Fibroblast of the aortic adventitia (primary cell): ENCODE measurements at places on chromosomes 1 and 21.

GRCh38 chr1:29691499-29691898 lies 455.2 kb downstream of the PTPRU start:
- no peak for DNase-seq

GRCh38 chr1:18899363-18900049 lies 2.8 kb downstream of the ALDH4A1 start:
- DNase-seq = no peak

DNA sequence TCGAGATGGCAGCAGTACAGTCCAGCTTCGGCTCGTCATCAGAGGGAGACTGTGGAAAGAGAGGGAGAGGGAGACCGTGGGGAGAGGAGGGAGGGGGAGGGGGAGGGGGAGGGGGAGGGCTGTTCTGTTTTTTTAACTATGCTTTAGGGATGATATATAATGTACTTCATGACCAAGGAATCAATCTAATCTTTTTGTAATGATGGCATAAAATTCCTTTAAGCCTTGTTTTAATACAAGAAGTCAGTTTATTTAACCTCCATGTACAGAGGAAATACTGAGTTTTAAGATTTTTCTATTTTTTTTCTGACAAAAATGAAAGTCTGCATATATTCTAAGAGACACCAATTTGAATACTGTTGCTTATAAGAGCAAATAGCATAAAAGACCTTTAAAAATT lies 41.9 kb downstream of the PTBP2 start:
- DNase-seq = no peak

GRCh38 chr1:151061704-151062103 lies 1.5 kb downstream of the MLLT11 start:
- DNase-seq = peak; percentile 15

- DNase-seq = peak; percentile 7
These were observed 509 bp downstream of the NVL start for GRCh38 chr1:224329484-224329841.

GRCh38 chr1:208990456-208990855 lies 593.1 kb upstream of the CAMK1G start:
- DNase-seq = no peak

- DNase-seq = no peak
These were observed 2.2 kb downstream of the SLC30A2 start for GRCh38 chr1:26043765-26044164.

- DNase-seq = no peak
These were observed 235.2 kb upstream of the IRF2BP2 start for GRCh38 chr1:234845097-234845660.

DNA sequence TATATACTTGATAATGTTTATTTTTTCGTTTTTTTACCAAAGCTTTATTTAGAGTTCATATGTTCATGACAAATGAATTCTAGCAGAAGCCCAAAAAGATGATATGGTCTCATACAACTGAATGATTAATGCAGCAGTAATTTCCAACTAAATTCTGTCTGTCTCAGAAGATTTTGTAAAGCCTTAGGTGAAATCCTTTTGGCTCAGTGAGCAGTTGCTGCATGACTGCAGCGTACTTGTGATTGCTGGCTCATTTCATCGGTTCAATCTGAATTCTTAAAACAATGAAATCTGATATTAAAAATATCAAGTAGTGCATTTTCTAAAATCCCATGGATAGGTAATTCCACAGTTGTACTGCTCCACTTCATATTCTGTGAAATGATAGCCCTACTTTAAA lies 73.2 kb downstream of the AK5 start:
- DNase-seq = peak; percentile 10

DNA sequence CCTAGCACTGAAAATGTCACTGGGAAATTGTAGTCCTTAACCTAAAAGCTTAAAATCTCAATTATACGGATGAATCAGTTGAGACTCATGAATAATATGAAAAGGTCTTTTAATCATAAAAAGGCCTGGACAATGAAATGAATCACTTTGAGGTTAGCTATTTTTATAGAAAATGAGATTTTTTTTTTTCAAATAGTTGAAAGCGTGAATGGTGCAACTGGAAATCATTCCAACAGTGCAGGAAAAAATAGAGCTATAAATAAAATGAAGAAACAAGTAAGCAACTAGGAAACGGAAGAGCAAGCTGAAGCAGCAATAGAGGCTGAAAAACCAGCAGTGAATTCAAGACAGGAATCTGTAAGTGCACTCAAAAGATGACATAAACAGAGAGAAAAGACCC lies 142.9 kb downstream of the BACH1 start:
- peak; percentile 32 for DNase-seq

GRCh38 chr1:219810451-219810850 lies 117.9 kb downstream of the SLC30A10 start:
- DNase-seq = peak; percentile 86

DNA sequence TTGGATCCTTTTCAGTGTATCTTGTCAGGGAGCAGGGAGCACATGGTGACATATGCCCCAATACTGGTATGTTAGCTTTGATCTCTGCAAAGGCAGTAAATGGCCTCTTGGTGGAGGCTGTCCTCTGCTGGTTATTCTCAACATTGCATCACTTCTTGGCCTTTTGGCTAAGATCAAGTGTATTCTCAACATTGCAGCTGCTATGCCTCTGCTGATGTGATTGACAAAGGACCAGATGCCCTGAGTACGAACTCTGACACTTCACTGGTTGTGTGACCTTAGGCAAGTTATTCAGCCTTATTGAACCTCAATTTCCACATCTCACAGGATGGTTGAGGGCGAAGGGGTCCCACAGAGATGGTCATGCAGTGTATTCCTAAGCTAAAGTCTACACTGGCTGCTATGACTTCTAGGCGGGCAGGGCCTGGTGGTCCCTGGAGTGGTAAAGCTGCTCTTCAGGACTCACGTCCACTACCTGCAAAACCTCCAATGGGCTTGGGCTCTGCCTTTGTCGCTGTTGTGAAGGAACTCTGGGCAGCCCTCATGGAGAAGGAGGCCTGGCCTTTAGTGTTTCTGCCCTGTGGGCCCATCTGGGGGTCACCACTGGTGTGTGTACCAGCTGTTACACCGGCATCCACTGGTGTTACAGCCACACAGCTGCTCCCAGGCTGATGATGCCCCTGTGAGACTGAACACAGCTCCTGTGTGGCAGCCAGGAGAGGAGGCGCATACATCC lies 64.8 kb downstream of the DNTTIP2 start:
- DNase-seq = peak; percentile 90

DNA sequence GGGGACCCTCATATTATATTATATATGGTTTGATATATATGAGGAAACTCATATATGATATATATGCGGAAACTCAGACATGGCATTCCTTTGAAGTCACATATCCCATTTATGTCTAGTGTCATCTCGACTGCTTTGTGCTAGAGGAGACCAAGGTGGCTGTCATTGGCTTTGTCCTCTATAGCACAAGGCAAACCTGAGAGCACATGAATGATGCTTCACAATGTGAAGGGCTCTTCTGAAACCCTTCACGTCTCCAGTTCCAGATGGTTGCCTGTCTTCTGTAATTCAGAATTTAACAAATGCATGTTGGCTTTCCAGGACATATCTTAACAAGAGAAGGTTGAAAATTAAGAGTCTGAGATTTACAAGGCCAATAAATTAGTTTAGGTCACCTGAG lies 303.6 kb downstream of the BARHL2 start:
- no peak for DNase-seq

DNA sequence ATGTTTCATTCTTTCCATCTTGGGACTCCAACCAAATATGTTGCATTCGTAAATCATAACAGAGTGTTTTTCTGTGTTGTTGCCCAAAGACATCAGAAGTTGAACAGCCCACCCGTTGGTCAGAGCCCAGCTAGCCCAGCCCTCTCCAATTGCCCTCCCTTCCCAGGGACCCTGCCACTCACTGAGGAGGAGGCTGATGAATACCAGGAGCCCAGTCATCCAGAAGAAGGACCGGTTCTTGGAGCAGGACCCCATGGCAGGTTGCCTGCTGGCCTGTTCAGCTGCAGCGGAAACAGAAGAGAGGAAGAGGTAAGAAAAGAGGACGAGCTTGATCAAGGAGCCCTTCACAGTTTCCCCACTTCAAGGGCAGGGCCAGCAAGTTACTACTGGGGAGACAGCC lies 172.2 kb upstream of the ETV3 start:
- DNase-seq = peak; percentile 60

GRCh38 chr21:26842974-26843932 lies 2.0 kb downstream of the ADAMTS1 start:
- DNase-seq = peak; percentile 97

- DNase-seq = no peak
These were observed 73.7 kb downstream of the DMRTB1 start for GRCh38 chr1:53532912-53533311.

DNA sequence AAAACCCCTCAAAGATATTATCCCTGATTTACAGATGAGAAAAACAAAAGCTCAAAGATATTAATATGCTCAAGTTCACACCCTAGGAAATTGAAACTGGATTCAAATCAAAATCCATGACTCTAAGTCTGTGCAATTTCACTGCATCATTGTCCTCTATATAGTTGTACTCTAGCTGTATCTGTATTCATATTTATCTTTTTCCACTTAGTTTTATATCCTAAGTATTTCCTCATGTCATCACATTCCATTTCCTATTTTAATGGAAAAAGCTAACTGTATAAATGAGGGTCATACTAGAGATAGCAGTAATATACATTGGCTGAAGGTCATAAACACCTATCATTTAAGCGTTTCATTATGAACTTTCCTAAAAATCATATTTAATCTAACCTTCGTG lies 42.2 kb upstream of the RALGPS2 start:
- DNase-seq = peak; percentile 32

GRCh38 chr1:155301342-155301841 lies at the start of gene PKLR:
TSS of gene PKLR (minus strand) at chr1:155301438. CDS start at chr1:155301395, 43 bp downstream.
- DNase-seq = no peak

DNA sequence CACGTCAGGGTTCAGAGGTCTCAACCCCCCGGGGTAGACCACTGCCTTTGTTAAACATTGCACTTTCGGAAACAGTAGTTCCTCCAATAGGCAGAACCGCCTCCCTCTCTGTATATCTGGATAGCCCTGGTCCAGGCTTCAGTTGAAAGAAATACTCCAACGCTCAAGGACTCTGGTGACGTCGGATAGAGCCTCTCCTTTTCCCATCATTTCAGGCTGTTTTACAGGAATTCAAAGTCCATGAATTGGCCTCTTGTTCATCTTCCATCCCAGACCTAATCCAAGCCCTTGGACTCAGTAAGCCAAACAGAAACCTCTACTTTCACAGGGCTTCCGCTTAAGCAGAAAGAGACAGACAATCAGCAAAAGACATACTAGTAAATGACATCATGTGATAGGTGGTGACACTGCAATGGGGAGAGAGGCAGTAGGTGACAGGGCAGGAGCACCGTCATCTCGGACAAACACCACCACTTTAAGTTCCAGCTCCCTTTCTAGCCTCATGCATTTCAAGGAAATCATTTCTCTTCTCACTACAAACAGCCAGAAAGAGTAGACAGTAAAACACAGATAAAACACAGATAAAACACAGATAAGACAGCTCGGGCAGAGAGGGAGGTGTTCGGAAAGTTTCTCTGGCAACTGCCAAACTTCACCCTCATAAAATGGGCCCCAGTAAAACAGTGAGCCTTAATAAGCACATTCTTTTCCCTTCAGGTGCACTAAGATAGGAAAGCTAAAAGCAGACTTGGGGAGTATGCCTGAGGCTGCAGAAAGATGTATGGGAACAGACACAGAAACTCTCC lies 2.3 kb upstream of the PLA2G2A start:
- DNase-seq = no peak

DNA sequence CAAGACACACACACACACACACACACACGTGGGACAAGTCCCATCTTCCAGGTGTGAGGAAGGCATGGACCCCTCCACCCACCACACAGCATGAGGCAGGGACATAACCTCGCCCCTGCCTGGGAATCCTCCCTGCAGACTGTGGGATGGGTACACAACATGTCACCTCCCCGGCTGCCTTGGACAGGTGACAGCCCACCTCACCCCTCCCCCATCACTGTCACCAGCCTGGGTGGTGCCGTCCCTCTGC lies 40.7 kb downstream of the AHDC1 start:
- no peak for DNase-seq

- DNase-seq = peak; percentile 18
These were observed 651.0 kb downstream of the SMYD3 start for GRCh38 chr1:245855846-245856730.

- no peak for DNase-seq
These were observed 41.6 kb downstream of the FAAP20 start for GRCh38 chr1:2152954-2153353.

DNA sequence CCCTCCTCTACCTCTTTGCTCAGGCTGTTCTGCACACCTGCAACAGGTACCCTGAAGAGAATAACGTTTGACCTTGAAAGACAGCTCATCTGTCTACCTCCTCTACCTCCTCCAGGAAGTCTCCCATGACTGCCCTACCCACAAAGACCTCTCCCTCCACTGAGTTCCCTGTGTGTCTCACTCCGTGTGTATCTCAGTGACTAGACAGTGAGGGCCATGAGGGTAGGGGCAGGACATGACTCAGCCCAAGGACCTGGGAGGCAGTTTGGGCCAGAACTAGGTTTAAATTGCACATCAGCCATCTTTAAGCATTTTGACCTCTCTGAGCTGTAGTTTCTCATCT lies 32.0 kb upstream of the LRP8 start:
- DNase-seq = no peak

- no peak for DNase-seq
These were observed 64.1 kb downstream of the NID1 start for GRCh38 chr1:236000781-236001180.

DNA sequence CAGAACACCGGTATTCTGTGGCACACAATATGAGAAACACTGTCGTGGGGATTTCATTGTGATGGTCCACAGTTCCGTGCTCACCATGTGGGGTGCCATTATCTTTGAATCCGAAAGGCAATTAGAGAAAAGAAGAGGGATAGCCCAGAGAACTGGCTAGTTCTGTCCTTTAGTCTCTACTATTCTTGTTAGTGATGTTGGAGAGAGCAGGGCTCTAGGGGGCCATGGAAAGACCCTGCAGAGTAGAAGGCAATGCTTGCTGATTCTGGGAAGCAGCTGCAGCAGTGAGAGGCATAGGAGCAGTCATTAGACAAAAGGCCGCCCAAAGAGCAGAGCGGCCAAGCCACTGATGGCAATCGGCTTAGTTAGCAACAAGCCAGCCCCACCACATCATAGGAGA lies 146.3 kb downstream of the TSEN15 start:
- DNase-seq = no peak

- DNase-seq = peak; percentile 49
These were observed 50.7 kb downstream of the UBE2T start for GRCh38 chr1:202291001-202291400.

GRCh38 chr1:81757398-81758020 lies 43.2 kb upstream of the ADGRL2 start:
- DNase-seq = peak; percentile 51

DNA sequence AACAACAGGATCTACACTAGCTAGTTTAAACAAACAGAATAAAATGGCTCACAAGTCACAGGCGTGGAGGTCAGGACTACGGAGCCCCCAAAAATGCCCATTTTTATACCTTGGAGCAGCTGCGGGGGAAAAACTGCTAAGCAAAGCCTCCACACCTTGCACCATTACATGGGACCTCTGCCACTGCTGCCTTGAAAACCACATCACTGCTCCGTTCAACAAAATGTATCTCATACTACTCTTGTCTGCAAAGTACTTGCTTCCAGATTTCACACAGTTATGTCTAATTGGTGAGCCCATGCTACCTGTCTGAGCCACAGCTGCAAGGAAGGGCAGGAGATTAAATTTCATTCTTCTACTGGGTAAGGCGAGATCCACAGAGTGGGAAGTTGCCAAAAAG lies 24.4 kb downstream of the MRPL39 start:
- no peak for DNase-seq
